ENCODE measurements at places on chromosomes 12 and 14.

GRCh38 chr12:103854372-103854973, 13.4 kb upstream of the NT5DC3 start:
- no peak for DNase-seq
- H3K27me3 ChIP-seq, result no peaks in the 10 kb centered on the region
- H3K4me3 ChIP-seq, result no peak overlapping the region
- H3K36me3 ChIP-seq, result no peaks in the 10 kb centered on the region
- H3K27ac ChIP-seq, result no peak overlapping the region
- H3K4me1 ChIP-seq, result peaks cover 18% of the 10 kb centered on the region

DNA sequence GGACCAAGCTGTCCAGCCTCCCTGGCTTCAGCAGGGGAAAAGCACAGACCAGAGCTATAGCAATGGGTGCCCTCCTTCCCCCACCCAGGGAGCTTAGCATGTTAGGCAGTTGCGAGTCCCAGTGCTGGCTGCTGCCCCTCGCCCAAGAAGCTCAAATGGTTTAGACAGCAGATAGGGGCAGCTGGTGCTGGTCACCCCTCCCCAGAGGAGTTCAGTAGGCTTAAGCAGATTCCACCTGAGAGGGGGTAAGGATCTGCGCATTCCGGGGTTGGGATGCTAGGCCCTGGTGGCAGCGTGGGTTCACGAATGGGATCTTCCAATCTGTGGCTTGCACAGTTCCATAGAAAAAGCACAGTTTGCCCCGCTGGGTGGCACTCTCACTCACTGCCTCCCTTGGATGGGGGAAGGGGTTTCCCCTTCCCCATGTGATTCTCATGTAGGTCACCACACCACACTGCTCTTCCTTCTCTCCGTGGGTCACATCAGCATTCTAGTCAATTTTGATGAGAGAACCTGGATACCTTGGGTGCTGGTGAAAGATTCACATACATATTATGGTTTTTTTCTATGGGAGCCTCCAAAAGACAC, 665.6 kb downstream of the C12orf50 start:
- no peak for DNase-seq
- no peaks in the 10 kb centered on the region for H3K27me3 ChIP-seq
- H3K4me3 ChIP-seq, result no peak overlapping the region
- no peaks in the 10 kb centered on the region for H3K36me3 ChIP-seq
- no peak overlapping the region for H3K27ac ChIP-seq

GRCh38 chr12:81370456-81370855, 292.6 kb downstream of the ACSS3 start:
- no peaks in the 10 kb centered on the region for H3K27me3 ChIP-seq
- no peaks in the 10 kb centered on the region for H3K4me1 ChIP-seq
- no peak for DNase-seq
- H3K36me3 ChIP-seq, result no peaks in the 10 kb centered on the region
- no peak overlapping the region for H3K27ac ChIP-seq

DNA sequence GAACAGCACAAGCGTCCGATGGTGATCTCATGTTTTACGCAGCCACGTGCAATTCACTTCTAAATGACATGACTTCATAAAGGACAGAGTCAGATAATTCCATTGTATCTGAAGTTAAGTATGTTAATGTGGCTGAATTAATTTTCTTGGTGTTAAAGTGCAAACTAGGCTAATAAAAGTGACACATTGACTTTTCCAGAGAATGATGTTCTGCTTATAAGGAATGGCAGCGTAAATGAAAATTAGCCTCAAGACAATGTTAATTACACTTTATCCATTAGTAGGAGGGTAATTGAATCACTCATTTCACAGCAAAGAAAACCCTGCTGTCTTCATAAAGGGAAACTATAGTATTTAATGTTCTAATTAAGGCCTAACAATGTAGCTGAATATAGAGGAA, 426.5 kb downstream of the GLT1D1 start:
- no peak overlapping the region for H3K27ac ChIP-seq
- no peaks in the 10 kb centered on the region for H3K27me3 ChIP-seq

Data from hepatocyte (in vitro differentiated cells).